ENCODE measurements at places on chromosomes 16 and 17. TPM values are rescaled to one million over a fixed set of nuclear protein-coding genes. Genes with fewer than 3 reads are reported as not detected.
A peak's percentile ranks its signal among the peaks of the same experiment; 100 is the strongest.

Gene PABPN1L
- not detected for total RNA-seq

Gene GGA2
- 118 TPM for total RNA-seq

Gene SYT17
- total RNA-seq, result 10.0 TPM

Gene GUCY2D
- total RNA-seq, result 1.8 TPM

Gene KRTAP4-12
- not detected for total RNA-seq

Gene EMP2
- total RNA-seq, result 286 TPM

Gene PRSS27
- 2.4 TPM for total RNA-seq

- peaks cover 35% of the 10 kb centered on the region for H3K4me1 ChIP-seq
- H3K27me3 ChIP-seq, result no peaks in the 10 kb centered on the region
- H3K36me3 ChIP-seq, result no peaks in the 10 kb centered on the region
- DNase-seq, result peak; percentile 68
- H3K4me3 ChIP-seq, result no peak overlapping the region
- no peak overlapping the region for H3K27ac ChIP-seq
Observed at GRCh38 chr16:84593825-84594724, 23.8 kb downstream of the COTL1 start.

GRCh38 chr17:83178533-83179304, 99.3 kb downstream of the METRNL start:
- no peak for DNase-seq
- H3K27ac ChIP-seq, result no peak overlapping the region
- no peaks in the 10 kb centered on the region for H3K36me3 ChIP-seq
- no peaks in the 10 kb centered on the region for H3K27me3 ChIP-seq
- no peak overlapping the region for H3K4me3 ChIP-seq

GRCh38 chr17:63950940-63951907, 19.1 kb upstream of the CD79B start:
- no peak overlapping the region for H3K4me3 ChIP-seq
- H3K4me1 ChIP-seq, result no peaks in the 10 kb centered on the region
- H3K27me3 ChIP-seq, result no peaks in the 10 kb centered on the region
- H3K36me3 ChIP-seq, result no peaks in the 10 kb centered on the region
- no peak overlapping the region for H3K27ac ChIP-seq

DNA sequence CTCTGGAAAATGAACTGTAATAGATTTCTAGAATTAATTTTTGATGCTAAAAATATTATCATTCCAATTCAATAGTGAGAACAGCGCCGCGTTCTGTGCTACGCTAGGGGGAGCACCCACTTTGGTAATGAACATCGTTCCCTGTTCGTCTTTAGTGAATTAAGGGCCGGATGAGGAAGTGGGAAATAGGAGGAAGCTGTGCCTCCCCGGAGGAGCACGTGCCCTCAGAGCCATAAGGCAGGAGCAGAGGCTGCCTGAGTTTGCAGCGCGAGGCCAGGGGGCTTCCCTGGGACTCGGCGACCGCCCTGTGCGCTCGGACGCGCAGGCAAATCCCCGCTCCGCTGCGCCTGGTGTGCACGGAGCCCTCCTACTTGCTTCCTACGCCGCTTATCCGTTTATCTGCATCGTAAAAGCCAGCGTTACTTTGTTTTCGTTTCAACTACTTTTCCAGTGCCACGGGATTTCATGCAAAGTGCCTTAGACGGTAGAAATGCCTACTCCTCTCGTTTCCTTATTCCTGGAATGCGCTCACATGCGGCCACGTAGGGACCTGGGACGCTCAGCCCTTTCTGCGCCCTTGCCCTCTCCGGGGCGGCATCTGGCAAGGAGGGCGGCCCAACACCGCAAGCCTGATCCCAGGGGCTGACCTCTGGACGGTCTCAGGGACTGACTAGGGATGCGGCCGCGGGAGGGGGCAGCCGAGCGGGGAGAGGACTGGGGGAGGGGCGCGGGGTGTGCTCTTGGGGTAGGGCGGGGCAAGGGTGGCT, 76.4 kb downstream of the KCNJ12 start:
- H3K4me3 ChIP-seq, result no peak overlapping the region
- H3K27me3 ChIP-seq, result peaks cover 5% of the 10 kb centered on the region
- no peak overlapping the region for H3K27ac ChIP-seq
- no peaks in the 10 kb centered on the region for H3K36me3 ChIP-seq

DNA sequence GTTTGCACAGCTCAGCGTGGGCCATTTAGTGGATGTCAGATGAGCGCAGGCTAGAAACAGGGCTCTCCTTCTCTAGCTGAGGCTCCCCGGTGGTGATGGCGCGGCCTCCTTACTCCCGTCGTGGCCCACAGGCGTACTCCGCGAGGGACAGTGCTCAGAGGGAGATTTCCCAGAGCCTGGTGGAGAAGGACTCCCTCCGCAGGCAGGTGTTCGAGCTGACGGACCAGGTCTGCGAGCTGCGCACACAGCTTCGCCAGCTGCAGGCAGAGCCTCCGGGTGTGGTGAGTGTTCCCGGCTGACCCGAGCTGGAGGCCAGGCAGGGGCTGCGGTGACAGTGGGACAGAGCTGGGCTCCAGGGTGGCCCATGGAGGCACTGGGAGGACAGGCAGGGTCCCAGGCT, 21.4 kb downstream of the CARD14 start:
- no peaks in the 10 kb centered on the region for H3K36me3 ChIP-seq
- H3K27ac ChIP-seq, result no peak overlapping the region
- no peak for DNase-seq
- no peak overlapping the region for H3K4me3 ChIP-seq
- no peaks in the 10 kb centered on the region for H3K4me1 ChIP-seq

DNA sequence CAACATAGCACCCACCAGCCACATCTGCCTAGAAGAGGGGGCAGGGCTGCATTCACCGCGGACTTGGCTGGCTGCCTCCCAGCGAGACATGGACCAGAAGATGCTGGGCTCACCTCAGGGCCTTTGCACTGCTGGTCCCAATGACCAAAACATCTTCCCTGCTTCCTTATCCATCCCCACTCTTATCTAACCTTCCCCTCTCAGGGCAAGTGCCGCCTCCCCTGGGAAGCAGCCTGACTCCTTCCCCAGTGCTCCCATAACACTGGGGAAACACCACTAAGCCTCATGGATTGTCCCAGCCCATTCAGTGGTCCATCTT, 5.7 kb downstream of the TMC6 start:
- peaks cover 30% of the 10 kb centered on the region for H3K4me1 ChIP-seq
- H3K36me3 ChIP-seq, result peaks cover 3% of the 10 kb centered on the region
- DNase-seq, result no peak
- H3K27me3 ChIP-seq, result no peaks in the 10 kb centered on the region
- H3K4me3 ChIP-seq, result no peak overlapping the region
- no peak overlapping the region for H3K27ac ChIP-seq

DNA sequence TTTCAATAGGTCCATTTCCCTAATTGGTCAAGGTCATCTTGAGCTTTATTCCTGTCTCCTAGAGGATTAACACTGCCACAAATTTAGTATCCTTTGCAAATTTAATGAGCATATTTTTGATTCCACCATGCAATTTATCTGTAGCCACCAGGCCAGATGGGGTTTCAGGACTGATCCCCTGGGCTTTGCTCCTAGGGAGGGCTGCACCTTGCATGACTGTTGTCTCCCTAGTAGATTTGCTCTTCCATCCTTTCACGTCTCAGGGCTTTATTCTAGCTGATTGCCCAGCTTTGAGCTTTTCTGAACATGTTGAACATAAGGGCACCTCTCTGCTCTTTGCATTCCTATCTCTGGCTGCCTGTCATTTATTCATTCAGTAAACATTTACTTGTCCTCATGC, 7.7 kb upstream of the KCNH6 start:
- H3K36me3 ChIP-seq, result no peaks in the 10 kb centered on the region
- no peak overlapping the region for H3K27ac ChIP-seq
- no peak for DNase-seq
- H3K4me3 ChIP-seq, result no peak overlapping the region
- no peaks in the 10 kb centered on the region for H3K4me1 ChIP-seq

- H3K27me3 ChIP-seq, result no peaks in the 10 kb centered on the region
- H3K4me3 ChIP-seq, result peak within 1 kb of the TSS; percentile 65
- no peaks in the 10 kb centered on the region for H3K36me3 ChIP-seq
- peak within 1 kb of the TSS; percentile 70 for H3K27ac ChIP-seq
Observed at GRCh38 chr17:81034779-81035520, at the start of gene BAIAP2. BAIAP2 (plus strand) TSS chr17:81035151; CDS start chr17:81035255, 104 bp downstream.

- no peaks in the 10 kb centered on the region for H3K36me3 ChIP-seq
- H3K4me1 ChIP-seq, result no peaks in the 10 kb centered on the region
- H3K27ac ChIP-seq, result no peak overlapping the region
- no peak overlapping the region for H3K4me3 ChIP-seq
- DNase-seq, result no peak
Observed at GRCh38 chr17:11097121-11097520, 143.9 kb upstream of the SHISA6 start.

DNA sequence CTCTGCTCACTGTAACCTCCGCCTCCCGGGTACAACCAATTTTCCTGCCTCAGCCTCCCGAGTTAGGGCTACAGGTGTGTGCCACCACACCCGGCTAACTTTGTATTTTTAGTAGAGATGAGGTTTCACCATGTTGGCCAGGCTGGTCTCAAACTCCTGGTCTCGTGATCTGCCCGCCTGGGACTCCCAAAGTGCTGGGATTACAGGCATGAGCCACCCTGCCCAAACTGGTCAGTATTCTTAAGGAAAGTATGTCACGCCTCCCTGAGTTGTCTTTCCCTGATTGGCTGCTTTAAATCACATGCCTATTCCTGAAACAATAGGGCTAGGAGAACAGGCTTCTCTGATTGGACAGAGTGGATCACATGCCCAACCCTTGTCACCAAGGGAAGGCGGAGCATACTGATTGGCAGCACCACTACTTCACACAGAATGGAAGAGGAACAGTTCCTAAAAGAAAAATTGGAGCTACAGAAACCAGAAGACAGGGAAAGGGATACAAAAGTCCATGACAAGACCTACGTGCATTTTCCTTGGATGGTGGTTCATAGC, 17.6 kb upstream of the CYB5B start:
- H3K4me3 ChIP-seq, result no peak overlapping the region
- H3K27ac ChIP-seq, result no peak overlapping the region
- no peak for DNase-seq
- peaks cover 6% of the 10 kb centered on the region for H3K4me1 ChIP-seq

GRCh38 chr16:50261160-50261706, 5.1 kb upstream of the ADCY7 start:
- H3K36me3 ChIP-seq, result no peaks in the 10 kb centered on the region
- no peak overlapping the region for H3K27ac ChIP-seq
- peaks cover 19% of the 10 kb centered on the region for H3K4me1 ChIP-seq
- DNase-seq, result no peak
- no peaks in the 10 kb centered on the region for H3K27me3 ChIP-seq
- no peak overlapping the region for H3K4me3 ChIP-seq

DNA sequence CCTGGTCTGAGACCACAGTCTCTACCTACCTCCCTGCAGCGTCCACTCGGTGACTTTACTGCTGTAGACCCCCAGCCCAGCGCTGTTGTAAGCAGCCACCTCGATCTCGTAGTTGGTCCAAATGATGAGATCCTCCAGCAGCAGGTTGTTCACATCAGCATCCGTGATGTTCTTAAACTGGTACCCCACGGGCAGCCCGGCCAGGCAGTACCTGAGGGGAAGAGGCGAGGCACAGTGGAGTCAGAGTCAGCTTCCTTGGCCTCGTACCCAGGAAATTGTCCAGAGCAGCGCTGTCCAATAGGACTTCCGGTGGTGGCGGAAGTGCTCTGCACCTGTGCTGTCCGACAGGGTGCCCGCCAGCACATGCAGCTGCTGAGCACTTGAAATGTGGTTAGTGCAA, 104.0 kb upstream of the CDC42EP4 start:
- H3K27me3 ChIP-seq, result no peaks in the 10 kb centered on the region
- no peaks in the 10 kb centered on the region for H3K36me3 ChIP-seq
- H3K4me1 ChIP-seq, result peaks cover 1% of the 10 kb centered on the region
- no peak overlapping the region for H3K27ac ChIP-seq
- no peak overlapping the region for H3K4me3 ChIP-seq

Measured in lung (tissue), 17 donors.